ENCODE measurements at places on chromosomes 2 and 18.

DNA sequence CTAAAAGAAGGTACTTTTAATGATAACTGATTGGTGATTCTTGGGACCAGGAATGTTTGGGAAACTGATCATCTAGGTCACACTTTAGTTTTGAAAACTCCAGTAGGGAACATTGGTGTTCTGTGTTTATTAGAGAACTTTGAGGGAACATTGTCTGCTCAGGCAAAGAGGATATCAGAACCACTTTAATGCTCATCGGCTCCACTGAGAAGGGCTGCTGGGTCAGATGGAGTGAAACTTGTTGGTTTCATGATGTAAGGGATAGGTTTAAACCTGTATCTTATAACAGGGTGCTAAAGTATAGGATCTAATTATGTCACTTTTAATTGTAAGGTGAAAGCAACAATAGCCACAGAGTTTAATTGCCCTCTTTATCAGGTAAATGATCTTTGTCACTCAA lies 14.2 kb upstream of the POLI start:
- no peak for DNase-seq

DNA sequence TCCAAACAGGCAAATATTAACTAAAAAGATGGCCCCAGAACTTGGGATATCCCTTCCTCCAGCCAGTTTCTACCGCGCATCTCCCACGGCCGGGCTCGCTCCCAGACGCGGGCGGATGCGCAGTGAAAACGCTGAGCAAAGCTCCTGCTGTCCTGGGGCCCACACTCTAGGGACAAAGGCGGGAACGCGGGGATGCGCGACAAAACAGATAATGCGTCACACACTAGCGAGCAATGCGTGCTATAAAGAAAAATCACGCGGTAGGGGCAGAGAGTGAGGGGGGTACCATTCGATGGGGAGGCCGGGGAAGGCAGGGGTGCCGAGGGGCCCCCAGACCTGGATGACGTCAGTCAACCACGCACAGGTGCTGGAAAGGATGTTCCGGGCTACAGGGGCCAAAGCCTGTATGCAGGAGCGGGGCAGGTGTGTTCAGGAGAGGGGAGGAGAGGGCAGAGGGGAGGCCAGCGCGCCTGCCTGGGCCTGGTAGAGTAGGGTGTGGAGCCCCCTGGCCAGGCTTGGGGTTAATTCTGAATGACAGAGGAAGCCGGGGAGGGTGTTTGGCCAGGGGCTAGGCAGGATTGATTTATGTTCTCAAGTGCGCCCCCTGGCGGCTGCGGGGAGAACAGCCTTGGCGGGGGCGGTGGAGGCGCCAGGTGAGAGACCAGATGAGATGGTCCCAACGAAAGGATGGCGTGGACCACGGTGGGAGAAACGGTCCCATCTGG lies 14.9 kb upstream of the ITM2C start:
- peak; percentile 58 for DNase-seq

GRCh38 chr2:110843959-110844510 lies 111.7 kb downstream of the ACOXL start:
- DNase-seq, result no peak

DNA sequence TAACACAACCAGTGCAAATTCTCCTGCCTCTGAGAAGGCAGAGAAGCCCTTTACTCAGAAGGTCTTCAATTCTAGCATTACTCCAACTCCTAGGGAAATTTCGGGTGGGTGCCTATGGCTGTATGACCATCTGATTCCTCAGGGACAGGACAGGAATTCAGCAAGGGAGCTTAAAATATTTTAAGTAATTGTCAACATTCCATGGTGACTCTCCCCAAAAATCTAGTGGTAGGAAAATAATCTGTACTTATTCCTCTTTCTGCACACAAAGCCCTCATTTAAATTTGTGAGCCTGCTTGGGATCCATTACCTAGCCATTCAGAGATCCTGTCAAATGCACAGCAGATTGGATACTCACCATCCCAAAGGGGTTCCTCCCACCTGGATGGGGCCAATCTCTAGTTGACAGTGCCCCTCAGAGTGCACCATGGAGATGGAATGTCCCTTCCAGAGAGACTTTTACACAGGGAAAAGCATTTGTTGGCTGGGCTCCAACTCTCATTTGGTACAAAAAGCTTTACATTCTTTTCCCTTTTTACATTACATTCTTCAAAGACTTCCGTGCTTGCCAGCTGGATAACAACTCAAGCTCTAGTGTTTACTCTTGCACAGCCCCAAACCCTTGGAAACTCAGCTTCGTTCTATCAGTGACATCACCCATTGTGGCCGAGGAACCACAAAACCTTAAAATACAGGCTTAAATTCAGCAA lies 3.1 kb upstream of the TMEM150A start:
- no peak for DNase-seq

GRCh38 chr2:43566461-43566729 lies 29.4 kb downstream of the THADA start:
- DNase-seq, result no peak

DNA sequence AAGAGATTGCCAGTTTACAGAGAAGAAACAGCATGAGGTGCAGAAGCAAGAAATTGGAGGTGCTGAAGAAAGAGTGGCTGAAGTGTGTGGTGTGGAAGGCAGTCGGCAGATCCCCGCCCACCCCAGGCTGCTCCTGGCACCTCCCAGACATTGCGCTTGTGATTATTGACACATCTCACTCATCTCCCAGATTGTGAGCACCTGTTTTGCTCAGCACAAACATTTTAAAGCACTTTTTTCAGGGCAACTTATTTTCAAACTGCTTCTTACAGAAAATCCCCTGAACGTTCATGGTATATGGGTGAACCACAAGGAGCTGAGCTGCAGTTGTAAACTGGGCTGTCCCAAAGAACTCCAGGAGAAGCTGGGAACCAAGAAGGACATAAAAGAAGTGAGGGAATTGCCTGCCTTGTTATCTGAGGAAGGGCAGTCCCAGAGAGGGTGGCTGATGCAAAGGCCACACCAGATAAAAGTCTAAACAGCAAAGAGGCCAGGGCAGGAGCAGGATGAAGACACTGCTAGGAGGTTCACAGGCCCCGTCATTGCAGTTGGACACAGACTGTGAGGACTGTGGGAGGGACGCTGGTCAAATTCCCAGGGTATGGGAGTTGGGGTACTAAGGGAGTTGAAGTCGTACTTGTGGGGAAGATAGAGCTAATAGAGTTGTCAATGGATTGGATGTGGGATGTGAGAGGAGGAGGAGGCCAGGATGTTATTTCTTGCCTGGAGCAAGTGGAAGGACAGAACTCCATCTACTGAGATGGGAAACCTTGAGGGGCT lies 65.1 kb downstream of the INPP4A start:
- DNase-seq, result no peak

DNA sequence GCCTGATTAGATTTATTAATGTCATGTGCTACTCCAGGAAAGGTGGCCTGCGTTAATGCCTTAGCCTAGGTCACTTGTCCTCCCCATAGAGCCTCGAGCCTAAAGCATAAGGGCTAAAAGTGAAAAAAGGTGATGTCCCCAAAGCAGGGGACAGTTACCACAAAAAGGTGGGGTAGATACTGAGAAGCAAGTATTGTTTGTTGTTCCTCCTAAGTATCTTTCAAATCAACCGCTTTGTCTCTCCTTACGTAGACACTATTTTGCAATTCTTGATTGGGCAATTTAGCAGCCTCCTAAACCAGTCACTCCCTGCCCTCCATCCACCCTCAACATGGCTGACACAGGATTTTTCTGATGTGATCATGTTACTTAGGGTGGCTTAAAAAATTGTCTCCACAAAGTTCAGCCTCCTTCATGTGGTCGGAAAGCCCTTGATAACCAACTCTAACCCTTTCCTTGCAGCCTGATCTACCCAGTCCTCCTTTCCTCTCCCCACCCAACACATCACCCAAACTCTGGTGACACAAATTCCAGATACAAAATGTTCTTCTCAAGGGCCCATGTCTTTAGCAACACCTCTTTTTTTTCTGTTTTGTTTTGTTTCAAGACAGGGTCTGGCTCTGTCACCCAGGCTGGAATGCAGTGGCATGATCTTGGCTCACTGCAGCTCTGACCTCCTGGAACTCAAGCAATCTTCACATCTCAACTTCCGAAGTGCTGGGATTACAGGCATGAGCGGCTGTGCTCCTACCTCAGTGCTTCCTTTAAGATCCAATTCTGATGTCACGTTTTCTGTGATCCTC lies 6.9 kb downstream of the INHA start:
- DNase-seq, result no peak

GRCh38 chr2:48849770-48850169 lies 94.2 kb upstream of the LHCGR start:
- DNase-seq, result no peak

- no peak for DNase-seq
Observed at GRCh38 chr2:2827046-2827636, 496.1 kb upstream of the MYT1L start.

GRCh38 chr2:96773922-96774321 lies 13.2 kb downstream of the CNNM4 start:
- peak; percentile 44 for DNase-seq

- peak; percentile 2 for DNase-seq
Observed at GRCh38 chr18:45161850-45162249, 453.4 kb upstream of the SLC14A2 start.

Measured in CD4-positive, alpha-beta T cell treated with Interferon gamma for 1 hour (primary cell).